Fibroblast of skin of back (primary cell): ENCODE measurements at places on chromosomes 12 and 14.

DNA sequence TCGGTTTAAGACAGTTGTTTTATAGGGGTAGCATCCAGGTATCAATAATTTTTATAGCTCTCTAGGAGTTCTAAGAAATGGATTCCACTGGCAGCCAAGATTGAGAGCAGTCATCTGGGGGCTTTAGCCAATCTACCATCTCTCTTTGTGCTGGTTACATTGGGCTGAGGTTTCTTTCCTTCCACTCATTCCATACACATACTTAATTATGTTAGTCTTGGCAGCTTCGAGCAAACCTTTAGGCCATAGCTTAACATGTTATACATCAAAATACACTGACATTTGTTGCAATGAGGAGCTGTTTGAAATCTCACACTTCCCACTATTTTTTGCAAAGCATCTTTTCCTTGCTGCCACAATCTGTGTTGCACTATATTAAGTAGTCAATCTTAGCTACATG lies 63.1 kb downstream of the ARMH4 start:
- no peak for DNase-seq

DNA sequence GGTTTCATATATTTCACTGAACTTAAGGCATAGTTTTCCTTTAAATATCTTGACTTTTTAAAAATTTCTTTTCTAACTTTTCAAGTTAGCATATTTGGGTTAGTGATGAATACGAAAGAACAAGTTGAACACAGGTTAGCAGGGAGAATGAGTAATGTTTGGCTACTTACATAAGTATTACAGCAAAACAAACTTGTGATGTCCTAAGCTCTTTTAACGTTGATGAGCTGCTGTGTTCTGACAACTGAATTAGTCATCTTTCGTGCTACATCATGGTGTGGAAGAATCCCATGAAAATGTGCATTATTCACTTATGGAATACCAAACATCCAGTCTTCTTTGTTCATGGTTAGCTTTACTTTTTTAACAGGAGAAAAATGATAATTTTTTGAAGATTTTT lies 36.3 kb upstream of the PDZRN4 start:
- peak; percentile 32 for DNase-seq

- no peak for DNase-seq
Observed at GRCh38 chr12:52023976-52024688, 17.4 kb downstream of the TAMALIN start.

DNA sequence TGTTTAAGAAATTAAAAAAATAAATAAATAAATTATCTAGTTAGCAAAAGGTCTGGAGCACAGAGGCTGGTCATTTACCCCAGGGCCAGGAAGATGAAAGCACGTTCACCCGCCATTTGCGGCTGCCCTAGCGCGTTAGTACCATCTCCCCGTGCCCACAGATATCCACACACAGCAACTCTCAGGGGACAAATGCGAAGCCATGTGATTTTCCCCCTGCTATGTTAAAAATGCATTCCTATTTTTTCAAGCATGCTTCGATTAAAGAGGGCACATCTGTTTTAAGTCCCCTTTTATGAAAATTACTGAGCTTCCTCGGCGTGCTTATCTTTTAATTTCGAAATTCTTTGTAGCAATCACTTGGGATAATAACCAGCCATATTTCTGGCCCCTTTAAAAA lies 56.9 kb upstream of the PIWIL1 start:
- DNase-seq = peak; percentile 15

GRCh38 chr12:132433641-132434395 lies 56.1 kb upstream of the FBRSL1 start:
- DNase-seq = no peak

- peak; percentile 100 for DNase-seq
Observed at GRCh38 chr14:94342334-94342934, 19.3 kb upstream of the SERPINA6 start.

GRCh38 chr14:71289536-71289935 lies 382.3 kb downstream of the PCNX1 start:
- DNase-seq = no peak

DNA sequence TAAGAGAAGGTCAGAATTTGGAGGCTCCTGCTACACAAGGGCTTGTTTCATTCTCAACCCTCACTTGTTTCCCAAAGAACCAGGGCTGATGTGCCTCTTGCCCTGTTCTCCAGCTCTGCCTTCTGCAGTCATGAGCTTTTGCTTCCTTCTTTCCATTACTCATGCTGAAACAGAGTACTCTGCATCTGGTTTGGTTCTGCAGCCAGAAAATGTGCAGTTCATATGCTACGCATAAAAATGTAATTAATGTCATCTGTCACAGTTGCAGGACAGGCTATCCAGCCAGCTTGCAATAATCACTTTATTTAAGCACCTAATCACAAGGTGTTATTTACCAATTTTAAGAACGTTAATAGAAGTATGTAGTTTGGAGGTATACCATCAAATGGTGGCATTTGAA lies 150.2 kb downstream of the SRGAP1 start:
- no peak for DNase-seq

DNA sequence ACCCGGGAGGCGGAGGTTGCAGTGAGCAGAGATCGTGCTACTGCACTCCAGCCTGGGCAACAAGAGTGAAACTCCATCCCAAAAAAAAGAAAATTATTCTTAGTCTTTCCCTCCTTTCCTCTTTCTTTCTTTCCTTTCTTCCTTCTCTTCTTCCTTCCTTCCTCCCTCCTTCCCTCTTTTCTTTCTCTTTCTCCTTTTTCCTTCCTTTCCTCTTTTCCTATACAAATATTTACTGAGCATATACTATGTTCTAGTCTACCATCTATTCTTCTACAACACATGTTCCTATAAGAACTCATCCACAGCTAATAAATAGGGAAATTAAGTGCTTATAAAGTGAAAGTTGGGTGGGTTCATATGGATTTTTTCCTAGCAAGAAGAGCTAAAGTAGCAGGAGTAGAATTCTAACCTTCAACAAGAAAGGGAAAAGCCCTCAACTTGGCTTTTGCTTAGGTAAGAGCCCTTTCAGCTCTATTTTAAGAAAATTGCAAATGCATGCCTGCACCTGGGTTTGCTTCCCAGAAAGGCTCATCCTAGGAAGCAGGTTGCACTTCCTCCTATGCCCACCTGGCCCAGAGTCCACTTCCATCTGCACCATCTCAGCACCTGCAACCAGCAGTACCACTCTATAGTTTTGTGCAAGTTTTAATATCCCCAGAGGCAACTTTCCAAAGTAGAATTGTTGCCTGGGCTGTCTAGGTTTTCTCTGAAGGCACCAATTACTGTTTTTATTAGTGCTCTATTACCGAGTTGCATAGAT lies 122.0 kb upstream of the CCND2 start:
- DNase-seq = no peak

DNA sequence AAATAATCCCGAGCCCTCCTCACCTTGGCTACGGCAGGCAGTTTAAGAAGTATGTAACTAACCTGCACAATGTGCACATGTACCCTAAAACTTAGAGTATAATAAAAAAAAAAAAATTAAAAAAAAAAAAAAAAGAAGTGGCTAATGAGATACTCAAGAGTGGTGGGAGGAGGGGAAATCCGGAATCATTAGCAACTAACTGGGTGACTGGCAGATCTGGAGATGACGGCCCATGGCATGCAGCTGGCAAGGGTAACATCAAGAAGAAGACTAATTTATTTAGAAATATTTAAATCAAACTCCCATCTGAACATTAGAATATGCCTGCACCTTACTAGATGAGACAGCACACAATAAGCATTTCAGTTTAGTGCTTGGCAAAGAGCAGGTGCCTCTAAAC lies 52.3 kb upstream of the TMCC3 start:
- DNase-seq = no peak

GRCh38 chr14:97697772-97698171 lies 900.6 kb downstream of the VRK1 start:
- no peak for DNase-seq

DNA sequence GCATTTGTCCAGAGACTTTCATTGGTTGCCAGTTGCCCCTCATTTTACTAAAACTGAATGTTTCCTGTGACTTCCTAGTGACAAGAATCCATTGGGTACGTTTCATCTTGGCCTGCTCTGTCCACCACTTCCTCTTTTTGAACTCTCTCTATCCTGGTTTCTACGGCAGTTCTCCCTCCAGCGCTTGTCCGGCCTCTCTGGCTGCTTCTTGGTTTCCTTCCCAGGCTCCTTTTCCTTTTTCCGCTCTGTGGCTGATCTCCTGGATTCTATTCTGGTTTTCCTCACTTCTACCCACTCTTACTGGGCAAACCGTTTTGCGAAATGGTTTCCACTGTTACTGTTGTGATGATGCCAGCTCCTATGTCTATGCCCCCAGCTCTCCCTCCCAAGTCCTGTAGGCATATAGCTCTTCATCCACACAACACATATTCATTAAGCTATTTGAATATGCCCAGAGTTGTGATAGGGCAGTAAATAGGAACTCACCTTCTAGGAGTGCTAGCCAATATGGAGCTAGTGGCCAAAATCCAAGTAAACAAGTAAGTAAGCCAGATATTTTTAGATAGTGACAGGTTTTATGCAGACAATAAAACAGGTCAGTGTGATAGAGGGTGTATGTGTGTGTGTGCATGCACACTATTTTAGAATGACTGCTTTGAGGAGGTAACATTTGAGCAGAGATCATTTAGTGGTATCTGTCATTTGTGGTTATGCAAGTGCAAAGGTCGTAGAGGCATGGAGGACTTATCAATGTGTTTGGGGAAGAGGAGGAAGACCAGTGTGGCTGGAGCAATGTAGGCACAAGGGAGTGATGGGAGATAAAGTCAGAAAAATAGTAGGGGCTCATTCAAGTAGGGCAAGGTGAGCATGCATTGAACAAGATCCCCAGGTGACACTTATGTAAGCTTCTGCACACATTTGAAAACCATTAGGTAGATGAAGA lies 27.9 kb upstream of the CTDSP2 start:
- no peak for DNase-seq

GRCh38 chr12:117134721-117135120 lies 35.5 kb upstream of the TESC start:
- DNase-seq = no peak

GRCh38 chr14:94850309-94851211 lies 80.6 kb upstream of the GSC start:
- no peak for DNase-seq

- DNase-seq = no peak
Observed at GRCh38 chr12:86670986-86671385, 414.8 kb upstream of the MGAT4C start.

- DNase-seq = peak; percentile 58
Observed at GRCh38 chr14:71414631-71415403, 507.6 kb downstream of the PCNX1 start.

- DNase-seq = peak; percentile 71
Observed at GRCh38 chr12:19744705-19745218, 305.5 kb downstream of the AEBP2 start.

DNA sequence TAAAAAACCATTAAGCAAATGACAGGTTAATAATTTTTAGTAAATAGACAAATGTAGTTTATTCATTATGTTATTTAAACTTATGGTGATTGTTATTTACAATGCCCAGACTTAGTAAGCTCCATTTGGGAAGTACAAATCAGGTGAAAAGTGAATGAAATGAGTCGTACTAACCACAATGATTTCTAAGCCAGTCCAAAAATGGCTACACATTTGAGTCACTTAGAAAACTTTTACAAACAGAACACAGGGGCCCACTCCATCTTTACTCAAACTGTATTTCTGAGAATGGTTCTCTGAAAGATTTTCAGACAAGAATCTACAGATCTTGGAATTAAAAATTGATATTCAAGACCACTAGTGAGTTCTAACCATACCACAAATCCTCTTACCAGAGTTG lies 653.3 kb upstream of the MIS18BP1 start:
- no peak for DNase-seq

DNA sequence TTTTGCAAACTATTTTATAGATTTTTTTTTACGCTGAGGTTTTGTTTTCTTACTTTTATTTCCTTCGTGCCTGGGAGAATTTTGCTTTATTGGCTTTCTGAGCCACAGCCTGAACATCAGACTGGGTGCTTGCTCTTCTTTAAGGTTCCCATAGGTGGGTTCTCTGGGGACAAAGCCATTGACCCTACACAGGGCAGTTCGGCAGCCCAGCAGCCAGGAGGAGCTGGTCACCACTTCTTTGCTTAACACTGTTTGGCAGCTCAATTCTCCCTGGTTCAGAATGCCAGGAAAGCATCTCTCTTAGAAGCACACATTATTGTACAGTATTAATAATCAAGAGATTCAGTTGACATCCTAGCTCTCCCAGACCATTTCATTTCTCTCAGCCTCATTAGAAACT lies 140.8 kb upstream of the NEDD1 start:
- no peak for DNase-seq

DNA sequence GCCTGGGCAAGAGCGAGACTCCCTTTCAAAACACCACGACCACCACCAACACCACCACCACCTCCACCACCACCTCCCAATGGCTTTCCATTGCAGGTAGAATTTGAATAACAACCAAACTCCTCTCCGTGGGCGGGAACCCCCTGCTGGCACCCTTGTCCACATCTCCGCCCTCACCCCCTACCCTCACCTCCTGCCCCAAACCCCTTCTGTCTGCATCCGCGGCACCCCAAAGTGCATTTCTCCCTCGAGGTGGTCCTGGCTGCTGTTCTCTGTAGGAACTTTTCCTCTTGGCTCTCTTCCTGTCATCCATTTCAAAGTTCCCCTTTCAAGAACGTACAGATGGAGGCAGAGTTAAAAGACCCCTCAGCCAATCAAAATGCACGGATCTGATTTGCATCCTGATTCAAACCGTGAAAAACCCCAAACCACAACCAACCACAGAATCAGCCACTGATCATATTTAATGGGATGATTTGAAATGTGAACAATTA lies 3.8 kb downstream of the SDSL start:
- DNase-seq = no peak

- DNase-seq = no peak
Observed at GRCh38 chr14:99164712-99165111, 107.3 kb downstream of the BCL11B start.

- no peak for DNase-seq
Observed at GRCh38 chr12:116591855-116592637, 32.9 kb downstream of the MAP1LC3B2 start.

- peak; percentile 81 for DNase-seq
Observed at GRCh38 chr14:68598621-68599447, 194.0 kb downstream of the ZFP36L1 start.

DNA sequence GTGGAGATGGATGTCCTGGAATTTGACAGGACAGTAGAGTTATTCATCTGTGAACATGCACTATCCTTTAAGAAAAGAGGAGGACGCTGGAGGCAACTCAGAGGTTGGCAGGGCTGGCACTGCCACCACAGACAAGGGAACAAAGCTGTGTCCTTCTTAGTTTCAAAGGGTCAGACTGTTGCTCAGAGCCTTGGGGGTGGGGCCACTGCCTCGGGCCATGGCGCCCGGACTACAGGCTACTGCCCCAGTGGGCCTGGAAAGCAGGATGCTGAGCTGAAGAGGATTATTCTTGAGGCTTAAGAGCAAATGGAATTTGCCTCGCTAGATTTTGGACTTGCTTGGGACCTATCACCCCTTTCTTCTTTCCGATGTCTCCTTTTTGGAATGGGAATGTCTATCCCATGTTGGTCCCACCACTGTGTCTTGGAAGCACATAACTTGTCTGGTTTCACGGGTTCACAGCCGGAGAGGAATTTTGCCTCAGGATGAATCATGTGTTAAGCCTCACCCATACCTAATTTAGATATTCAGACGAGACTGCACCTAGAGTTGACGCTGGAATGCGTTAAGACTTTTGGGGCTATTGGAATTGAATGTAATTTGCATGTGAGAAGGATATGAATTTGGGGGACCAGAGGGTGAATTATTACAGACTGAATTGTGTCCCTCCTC lies 114.8 kb upstream of the RFLNA start:
- DNase-seq = peak; percentile 41
